Smooth muscle cell of the brain vasculature (primary cell): ENCODE measurements at places on chromosomes 3 and 15.

DNA sequence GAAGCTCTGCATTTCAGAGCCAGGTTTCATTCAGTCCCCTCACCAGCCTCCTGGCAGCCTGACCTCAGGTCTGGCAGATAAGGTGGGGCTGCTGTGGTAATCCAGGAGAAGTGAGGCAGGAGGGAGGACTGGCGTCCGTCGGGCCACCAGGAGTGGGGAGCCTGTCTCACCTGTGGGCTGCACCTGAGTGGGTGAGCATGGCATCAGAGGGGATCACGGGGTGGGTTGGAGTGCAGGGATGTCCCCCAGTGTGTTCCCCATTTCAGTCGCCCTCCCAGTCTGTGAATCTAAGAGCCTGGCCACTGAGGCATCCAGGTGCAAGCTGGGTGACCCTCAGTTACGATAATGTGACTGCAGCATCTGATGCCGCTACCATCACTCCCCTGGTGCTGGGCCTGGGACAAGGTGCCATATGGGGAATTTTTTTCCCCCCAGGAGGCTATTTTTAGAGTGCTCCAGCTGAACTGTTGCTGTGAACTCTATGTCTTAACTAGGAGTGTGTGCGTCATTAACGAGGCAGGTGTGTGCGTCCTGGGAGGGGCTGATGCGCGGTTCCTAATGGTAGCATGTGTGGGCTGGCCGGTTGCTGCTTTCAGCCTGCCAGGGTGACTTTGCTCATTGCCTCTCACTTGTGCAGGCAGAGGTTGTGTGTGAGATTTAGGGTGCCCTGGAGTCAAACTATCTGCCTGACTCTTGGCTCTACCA is 165.2 kb downstream of the SLCO3A1 start:
- DNase-seq: no peak

- DNase-seq: no peak
Observed at GRCh38 chr15:79640206-79640605, 208.1 kb downstream of the MINAR1 start.

DNA sequence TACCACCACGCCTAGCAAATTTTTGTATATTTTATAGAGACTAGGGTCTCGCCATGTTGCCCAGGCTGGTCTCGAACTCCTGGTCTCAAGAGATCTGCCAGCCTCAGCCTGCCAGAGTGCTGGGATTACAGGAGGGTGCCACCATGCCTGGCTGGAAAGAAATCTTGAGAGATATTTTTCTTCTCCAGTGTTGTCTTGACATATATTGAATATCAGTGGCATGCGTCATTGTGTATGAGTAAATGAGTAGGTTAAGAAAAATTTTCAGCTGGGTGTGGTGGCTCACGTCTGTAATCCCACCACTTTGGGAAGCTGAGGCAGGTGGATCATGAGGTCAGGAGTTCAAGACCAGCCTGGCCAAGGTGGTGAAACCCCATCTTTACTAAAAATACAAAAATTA is 3.5 kb upstream of the PIF1 start:
- no peak for DNase-seq

DNA sequence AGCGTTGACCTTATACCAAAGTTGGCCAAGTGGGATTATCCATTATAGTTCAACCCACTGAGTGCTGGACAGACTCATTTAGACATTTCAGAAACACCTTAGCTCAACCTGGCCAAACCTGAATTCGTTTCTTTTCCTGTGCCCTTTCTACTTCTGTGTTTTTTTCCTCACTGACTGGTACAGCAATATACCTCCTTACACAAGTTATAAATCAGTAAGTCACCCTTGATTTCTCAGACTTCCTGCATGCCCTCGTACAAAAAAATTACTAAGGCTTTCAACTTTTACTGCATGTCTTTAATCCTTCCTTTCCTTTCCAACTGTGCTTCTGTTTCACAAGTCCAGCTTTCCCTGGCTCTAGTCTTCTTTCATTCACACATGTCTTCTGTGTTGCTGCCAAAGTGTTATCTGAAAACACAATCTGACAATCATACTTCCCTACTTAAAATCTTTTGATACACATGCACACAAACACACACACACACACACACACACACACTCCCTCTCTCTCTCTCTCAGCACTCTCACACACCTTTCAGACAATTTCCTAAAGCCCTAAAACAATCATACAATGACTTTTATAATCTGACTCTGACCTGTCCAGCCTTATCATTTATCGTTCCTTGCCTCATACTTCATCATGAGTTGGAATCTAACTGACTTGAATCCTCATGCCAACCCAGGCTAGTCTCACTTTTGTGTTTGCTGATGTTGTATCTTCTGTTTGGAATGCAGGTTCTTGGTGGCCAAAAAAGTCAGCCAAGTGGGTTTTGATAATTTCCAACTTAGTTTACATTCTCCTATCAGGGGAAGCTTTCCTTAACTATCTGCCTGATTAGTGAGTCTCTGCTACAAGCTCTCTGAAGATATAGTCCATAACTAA is 436.4 kb downstream of the NAALADL2 start:
- DNase-seq: no peak

GRCh38 chr3:72273615-72274014 is 488.7 kb upstream of the PROK2 start:
- DNase-seq: peak; percentile 63

DNA sequence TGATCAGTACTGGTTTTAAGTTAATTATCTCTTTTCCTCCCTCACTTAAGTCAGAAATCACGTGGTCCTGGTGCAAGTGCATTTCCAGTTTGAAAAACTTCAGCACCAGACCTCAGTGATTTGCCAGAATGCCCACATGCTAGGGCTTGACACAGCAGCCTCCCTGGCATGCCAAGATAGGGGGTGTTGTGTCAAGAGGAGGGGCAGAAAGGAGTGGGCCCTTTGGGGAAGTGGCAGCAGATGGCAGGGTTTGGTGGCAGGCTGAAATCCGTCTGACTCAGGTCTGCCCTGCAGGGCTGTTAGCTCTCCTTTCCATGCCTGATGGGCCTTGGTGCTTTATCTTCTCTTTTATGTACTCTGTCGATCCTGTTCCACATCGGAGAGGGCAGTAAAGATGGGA is 23.4 kb downstream of the PXK start:
- DNase-seq: no peak

DNA sequence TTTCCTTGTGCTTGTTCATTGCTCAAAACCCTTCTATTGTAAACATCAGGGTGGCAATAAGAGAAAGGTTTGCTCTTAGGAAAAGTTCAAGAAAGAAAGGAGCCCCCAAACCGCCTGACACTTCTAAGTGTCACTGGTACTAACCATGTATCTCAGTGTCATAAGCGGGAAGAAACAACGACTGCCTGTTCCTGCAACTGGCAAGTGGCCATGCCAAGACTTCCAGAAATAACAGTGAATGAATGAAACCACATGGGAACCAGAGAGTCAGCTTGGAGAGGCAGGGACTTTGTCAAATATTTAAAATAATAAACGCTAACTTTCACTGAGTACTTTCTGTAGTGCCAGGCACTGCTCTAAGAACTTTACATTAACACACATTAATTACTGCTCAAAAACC is 1.1 kb downstream of the PLSCR2 start:
- no peak for DNase-seq

- DNase-seq: no peak
Observed at GRCh38 chr3:95926904-95927501, 887.4 kb upstream of the EPHA6 start.

GRCh38 chr3:195041871-195042742 is 228.9 kb downstream of the XXYLT1 start:
- no peak for DNase-seq

GRCh38 chr3:31533169-31534064 is 692 bp downstream of the STT3B start:
- DNase-seq: no peak

DNA sequence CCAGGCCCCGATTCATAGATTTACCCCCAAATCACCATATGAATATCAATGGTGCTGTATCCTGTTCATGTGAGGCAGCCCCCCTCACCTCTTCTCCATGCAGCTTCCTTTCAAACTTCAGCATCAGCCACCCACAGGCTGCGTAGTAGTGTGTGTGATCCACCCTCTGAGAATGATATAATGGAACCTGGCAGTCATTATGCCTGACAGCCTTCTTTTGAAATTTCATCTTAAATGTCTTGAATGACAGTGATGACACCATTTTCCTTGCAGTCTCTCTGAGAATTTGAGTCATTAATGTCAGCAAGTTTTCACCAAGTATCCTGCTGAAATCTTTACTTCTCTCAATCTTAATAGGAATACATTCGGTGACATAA is 3.5 kb upstream of the CLRN1 start:
- DNase-seq: no peak

- no peak for DNase-seq
Observed at GRCh38 chr3:65702202-65702601, 336.5 kb downstream of the MAGI1 start.

- DNase-seq: no peak
Observed at GRCh38 chr3:72095521-72095920, 310.6 kb upstream of the PROK2 start.

- DNase-seq: no peak
Observed at GRCh38 chr15:80183886-80184285, 31.1 kb downstream of the FAH start.

- no peak for DNase-seq
Observed at GRCh38 chr3:99394831-99395778, 243.3 kb upstream of the COL8A1 start.

- no peak for DNase-seq
Observed at GRCh38 chr3:42898896-42899675, 6.9 kb upstream of the ZNF662 start.

DNA sequence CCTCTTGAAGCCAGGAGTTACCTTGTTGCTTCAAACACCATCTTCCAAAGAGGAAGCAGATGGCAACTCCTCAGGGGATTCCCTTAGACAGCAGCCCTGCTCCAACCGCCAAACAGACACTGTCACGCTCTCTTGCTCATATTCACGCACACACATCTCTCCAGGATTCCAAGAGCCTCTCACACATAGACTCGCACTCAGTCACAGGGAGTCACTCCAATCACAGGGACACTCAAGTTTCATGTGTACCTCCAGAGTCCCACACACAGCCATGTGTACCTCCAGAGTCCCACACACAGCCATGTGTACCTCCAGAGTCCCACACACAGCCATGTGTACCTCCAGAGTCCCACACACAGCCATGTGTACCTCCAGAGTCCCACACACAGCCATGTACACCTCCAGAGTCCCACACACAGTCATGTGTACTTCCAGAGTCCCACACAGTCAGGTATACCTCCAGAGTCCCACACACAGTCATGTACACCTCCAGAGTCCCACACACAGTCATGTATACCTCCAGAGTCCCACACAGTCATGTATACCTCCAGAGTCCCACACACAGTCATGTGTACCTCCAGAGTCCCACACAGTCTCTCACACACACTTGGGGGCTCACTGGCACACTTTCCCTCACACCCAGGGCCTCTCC is 6.1 kb downstream of the VWA5B2 start:
- no peak for DNase-seq
